ENCODE measurements at places on chromosomes 2 and 18.

DNA sequence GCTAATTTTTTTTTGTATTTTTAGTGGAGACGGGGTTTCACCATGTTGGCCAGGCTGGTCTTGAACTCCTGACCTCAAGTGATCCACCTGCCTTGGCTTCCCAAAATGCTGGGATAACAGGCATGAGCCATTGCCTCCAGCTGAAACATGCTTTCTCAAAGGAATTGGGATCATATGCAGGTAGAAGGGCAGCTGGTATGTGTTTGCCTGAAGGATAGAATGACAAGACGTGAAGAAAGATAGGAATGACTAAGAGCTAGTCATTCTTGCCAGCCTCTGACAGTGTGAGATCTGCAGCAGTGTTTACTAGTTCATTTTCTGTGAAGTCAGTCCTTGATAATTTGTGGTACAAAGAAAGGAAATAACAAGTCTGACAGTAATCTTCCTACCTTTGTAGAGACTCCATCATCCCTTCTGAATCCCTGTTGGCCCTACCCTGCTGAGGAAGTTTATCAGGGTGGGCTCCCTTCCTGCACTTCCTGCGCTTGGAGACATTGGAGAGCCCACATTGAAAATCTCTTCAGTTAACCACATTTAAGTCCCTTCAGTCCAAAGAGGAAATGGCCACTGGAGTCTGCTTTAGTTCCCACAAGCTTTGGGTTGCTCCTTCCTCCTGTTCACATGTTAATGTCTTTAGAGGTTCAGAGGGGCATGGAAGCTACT is 14.7 kb downstream of the CFLAR start:
- DNase-seq: peak; percentile 94

GRCh38 chr2:190996338-190996946 is 17.5 kb downstream of the STAT1 start:
- DNase-seq: no peak

DNA sequence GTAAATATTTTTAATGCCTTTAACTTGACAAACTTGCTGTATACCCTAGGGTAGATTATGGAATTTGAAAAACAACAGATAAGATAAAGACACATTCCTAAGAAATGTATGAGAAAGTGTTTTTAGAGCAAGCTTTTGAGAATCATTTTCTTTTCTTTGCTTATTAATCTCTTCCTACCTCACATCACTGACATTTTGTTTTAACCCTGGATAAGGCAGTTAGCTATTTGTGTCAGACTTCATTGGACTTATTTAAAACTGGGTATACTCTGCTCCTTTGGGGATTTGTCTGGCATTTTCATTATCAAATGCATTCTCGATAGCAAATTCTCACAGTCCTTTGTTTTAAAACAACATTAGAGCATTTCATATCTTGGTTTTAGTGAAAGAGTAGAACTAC is 17.2 kb downstream of the EML4 start:
- no peak for DNase-seq

DNA sequence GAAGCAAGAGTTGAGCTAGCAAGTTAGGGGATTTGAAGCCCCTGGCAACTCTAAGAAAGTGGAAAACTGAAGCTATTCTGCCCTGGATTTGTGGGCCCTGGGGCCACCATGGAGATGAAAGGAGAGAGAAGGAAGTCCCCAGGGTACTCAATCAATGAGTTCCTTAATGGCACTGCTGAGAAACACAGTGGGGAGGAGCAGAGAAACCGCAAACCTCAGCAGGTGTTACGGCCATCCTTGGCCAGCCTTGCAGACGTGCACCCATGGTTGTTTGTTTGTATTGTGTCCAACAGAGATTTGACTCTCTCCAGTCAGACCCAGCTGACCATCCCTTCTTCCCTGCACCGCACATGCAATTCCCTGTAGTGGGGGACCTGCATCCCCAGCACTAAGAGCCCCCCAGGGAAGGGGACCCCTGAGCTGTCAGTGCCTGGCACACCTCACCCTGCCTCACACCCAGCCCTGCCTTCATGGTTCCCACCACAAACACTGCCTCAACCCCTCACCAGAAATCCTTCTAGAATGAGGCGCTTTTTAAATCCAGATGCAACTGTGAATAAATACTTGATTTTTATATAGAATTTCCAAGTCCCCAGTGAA is 255.3 kb downstream of the SH3BP4 start:
- DNase-seq: no peak

DNA sequence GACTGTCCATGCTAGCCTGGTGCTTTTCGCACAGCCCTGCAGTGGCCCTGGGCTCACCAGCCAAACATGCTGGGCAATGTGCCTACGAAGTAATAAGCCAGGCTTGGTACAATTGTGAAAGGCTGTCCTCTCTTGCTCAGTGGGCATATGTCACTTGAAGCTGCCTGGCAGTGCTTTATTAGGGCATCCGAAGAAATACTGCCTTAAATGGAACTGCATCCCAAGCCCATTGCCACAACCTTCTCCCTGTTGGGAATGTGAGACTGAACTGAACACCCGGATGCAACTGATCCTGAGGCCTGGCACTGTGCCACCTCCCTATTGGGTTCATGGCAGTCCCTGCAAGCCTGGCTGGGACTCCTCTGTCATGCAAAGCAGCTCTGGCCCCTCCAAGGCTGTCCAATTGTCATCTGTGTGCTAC is 15.9 kb downstream of the CAPG start:
- no peak for DNase-seq

DNA sequence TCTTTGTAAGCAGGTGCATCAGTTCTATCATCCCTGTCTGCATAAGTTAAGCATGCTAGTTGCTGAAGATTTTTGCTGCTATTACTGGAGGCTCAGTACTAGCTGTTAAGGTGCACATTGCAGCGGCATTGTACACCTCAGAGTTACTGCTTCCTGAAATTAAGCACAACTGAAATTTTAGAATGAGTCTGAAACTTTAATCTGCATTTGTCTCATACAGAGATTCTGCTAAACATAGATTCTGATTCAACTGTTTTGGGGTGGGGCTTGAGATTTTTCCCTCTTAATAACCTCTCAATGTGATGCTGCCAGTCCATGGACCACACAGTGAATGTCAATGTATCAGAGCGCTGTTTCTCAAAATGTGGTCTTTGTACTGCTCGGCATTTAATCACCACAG is 585.7 kb upstream of the GCFC2 start:
- no peak for DNase-seq

GRCh38 chr2:232239951-232240681 is 138.4 kb upstream of the ALPP start:
- DNase-seq: no peak

GRCh38 chr2:669323-669722 is 7.9 kb downstream of the TMEM18 start:
- DNase-seq: no peak

DNA sequence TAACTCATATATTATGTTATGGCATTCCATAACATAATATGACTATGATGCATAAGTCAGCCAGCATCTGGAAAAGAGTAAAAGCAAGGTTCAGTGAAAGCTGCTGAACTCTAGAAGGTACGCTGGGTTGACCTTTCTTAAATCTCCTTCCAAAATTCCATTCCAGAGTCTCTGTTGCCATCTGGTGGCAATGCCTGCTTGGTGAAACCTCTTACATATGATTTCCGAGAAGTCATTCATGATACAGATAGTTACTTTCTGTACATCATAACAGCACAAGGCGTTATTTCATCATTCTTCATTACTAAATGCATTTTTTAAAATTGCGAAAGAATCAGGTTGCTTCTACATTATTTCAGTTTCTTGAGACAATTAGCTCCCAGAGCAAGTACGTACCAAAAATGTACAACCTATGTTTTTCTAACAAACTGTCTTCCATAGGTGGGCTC is 7.0 kb upstream of the EPG5 start:
- DNase-seq: peak; percentile 26

GRCh38 chr2:200177971-200178911 is 128.3 kb upstream of the SPATS2L start:
- no peak for DNase-seq

DNA sequence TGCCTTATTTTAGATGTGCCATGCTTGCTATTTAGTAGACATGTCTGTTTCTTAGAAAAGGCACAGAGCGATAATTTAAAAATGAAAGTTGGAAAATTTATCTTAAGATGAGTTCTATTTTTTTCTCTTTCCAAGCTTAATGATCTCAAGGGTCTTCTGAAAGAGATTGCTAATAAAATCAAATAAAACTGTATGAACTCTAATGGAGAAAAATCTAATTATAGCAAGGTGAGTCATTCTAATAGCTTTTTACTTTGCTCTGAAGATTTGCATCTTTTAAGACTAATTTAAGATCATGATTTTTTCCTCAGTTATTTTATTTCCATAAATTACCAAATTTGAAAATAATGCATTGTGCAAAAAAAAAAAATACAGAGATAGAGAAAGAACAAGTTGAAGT is 36.1 kb upstream of the SPP2 start:
- DNase-seq: no peak

- no peak for DNase-seq
Measured at GRCh38 chr2:73133566-73134197, 20.9 kb upstream of the RAB11FIP5 start.
